Activated naive CD4-positive, alpha-beta T cell (primary cell): ENCODE measurements at places on chromosomes 2 and 18.

GRCh38 chr2:196712867-196713266 lies 73.4 kb downstream of the CCDC150 start:
- DNase-seq, result no peak

DNA sequence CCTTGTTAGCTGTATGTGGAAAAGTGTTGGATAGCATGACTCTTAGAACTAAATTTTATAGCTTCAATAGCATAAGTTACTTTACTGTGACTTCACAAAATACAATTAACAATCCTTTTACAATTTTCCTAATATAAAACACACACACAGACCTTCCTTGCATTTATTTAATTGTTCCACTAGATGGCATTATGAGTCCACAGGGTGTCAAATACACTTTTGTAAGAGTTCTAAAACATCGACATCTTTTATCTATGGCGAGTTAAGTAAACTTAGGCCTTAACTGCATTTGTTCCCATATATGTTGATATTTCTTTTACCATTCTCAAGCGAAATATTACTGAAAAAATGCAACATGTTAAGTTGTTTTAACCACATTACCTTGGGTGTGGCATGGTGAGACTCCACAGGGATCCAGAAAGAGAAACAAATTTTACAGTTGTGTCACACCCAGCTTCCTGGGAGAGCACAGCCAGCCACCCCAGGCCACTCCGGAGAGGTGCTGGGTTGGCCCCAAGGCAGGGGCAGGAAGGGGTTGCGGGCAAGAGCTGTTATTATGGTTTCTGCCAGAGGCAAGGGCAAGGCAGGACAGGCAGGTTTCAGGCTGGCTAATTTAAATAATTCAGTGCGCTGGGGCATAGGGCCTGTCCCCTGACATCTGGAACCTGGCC lies 312.4 kb upstream of the MC4R start:
- DNase-seq, result no peak

DNA sequence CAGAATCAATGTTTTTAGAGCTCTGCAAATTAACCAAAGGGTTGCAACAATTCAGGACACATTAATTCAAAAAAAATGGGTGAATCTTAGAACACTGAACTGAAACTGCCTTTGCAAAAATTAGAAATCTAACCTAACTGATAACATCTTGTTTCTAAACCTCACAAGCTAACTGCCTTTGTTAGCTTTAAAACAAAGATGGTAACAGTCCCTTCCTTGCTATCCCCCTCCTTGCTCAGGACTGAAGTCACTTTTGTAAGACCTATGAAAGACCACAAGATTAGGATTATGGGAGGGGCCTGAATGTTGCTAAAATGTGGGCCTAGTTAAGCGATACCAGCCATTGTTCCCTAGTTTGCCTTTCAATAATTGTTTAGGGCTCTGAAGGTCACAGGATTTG lies 44.9 kb upstream of the LONRF2 start:
- no peak for DNase-seq

DNA sequence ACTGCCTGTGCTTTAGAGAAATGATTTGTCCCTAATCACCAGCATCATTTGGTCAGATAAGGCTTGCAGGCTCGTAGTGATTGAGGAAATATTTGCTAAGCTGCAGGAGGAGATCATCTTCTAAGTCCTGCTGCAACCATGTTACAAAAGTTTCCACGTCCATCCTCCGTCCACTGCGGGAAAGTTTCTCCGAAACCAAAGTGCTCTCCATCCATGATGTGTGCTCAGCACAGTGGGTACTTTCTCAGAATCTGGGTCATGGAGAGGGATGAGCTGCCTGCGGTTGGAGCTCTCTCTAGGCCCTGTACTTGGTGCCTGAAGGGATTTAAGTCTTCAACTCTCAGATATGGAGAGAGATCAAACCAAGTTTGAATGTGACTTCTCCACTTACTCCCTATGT lies 39.3 kb downstream of the IL1RL2 start:
- no peak for DNase-seq

GRCh38 chr2:98191883-98192282 lies 104.9 kb downstream of the VWA3B start:
- no peak for DNase-seq

GRCh38 chr2:138267902-138268254 lies 233.7 kb upstream of the SPOPL start:
- DNase-seq, result no peak

- DNase-seq, result no peak
These were observed 27.7 kb downstream of the THOC1 start for GRCh38 chr18:240175-240574.

DNA sequence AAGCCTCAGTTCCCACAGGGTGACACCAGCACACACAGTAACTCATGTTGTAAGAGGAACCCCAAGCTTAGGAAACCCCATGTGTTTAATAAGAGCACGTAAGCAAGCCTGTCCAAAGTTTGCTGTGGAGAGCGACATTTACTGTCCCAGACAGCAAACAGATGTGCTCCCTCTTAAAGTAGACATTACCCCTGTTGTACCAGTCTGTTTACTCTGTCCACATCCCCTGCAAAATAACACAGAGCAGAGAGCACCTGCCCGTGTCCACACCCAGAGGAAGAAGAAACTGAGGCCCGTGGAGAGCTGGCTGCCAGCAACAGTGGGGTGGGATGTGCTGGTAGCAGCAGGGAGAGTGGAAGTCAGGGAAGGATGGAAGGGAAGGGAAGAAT lies 243.5 kb downstream of the GBX2 start:
- no peak for DNase-seq

GRCh38 chr2:170679607-170680079 lies 35.5 kb upstream of the SP5 start:
- DNase-seq, result no peak
